Heart right ventricle (tissue), 16 donors: ENCODE measurements at places on chromosomes 4 and X. TPM values are rescaled to one million over a fixed set of nuclear protein-coding genes. Genes with fewer than 3 reads are reported as not detected.

DNA sequence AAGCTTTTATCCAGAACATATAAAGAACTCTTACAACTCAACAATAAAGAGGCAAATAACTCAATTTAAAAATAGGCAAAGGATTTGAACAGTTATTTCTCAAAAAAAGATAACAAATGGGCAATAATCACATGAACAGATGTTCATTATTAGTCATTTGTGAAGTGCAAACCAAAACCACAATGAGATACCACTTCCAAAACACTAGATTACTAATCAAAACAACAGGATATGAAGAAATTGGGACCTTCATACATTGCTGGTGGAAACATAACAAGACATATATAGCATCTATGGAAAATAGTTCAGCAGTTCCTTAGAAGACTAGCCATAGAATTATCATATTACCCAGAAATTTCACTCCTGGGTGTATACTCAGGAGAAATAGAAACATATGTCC lies 224.6 kb downstream of the FBXO8 start:
- no peaks in the 10 kb centered on the region for H3K4me1 ChIP-seq
- H3K36me3 ChIP-seq = no peaks in the 10 kb centered on the region
- no peaks in the 10 kb centered on the region for H3K27me3 ChIP-seq
- H3K27ac ChIP-seq = no peak overlapping the region

DNA sequence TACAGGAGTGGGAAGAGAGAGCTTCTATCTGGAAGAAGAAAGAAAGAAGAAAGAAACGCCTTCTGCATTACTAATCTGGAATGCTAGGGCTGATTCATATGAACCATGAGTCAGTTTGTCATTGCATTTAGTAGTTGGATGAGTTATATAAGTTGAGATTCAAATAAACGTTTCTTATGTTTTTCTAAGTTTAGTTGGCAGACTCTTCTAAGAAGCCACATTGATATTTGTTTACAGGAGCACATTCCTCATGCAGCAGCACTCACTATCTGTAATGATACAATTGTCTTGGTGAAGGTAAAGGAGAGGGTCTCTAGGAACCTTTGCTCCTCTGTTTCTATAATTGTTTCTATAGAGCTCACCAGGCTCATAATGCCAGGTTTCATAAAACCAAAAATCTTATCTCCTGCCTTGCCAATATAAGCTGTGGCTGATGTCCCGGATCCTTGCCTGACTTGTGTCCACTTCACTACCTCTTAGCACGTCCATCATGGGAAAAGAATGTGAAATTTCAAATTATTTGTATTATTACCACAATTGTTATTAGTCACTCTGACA lies 39.5 kb downstream of the HOPX start:
- no peak overlapping the region for H3K27ac ChIP-seq
- no peaks in the 10 kb centered on the region for H3K27me3 ChIP-seq
- no peaks in the 10 kb centered on the region for H3K36me3 ChIP-seq
- no peaks in the 10 kb centered on the region for H3K4me1 ChIP-seq
- H3K4me3 ChIP-seq = no peak overlapping the region
- no peak for DNase-seq

XPNPEP2 gene
- 0.47 TPM for total RNA-seq

- no peaks in the 10 kb centered on the region for H3K27me3 ChIP-seq
- H3K36me3 ChIP-seq = no peaks in the 10 kb centered on the region
- H3K4me1 ChIP-seq = no peaks in the 10 kb centered on the region
- H3K27ac ChIP-seq = no peak overlapping the region
Observed at GRCh38 chr4:130568746-130569145, 1472.8 kb downstream of the C4orf33 start.

DNA sequence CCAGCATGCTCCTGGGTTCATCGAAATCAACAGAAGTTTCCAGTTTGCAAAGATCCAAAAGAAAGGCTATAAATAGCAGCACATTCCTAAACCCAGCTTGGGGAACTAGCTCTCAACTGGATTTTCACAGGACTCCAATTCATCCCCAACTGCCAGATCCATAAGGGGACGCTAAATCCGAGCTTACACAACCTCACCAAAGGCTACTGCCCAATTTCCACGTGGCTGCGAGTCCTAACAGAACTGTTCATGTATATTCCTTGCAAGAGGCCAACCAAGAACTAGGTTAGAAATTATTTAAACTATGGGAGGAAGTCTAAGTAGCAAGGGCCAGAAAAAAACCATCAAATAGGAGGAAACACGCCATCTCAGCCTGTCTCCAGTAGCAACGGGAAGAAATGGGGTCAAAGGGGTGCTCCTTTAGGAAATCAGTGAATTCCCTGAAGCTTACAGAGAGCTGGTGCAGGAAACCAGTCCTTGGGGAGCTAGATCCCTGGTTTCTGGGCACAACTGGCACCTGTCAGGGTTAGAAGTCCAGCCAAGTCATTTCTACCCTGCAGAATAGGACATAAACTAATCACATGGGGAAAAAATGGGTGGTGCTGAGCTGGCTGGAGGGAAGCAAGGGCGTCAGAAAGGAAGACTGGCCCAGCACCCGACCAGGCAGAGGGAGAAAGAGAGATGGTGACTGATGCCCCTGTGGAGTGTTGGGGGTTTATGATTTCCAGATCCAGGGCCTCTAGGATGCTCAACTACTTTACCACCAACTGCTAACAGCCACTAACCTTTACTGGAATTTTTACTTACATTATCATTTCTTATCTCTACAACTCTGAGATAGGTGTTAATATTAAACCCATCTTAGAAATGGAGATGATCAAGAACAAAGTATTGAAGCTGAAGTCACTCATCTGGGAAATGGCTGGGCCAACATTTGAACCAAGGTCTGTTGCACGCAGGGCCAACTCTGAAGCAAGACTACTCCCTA lies 20.5 kb downstream of the RELL1 start:
- H3K4me3 ChIP-seq = no peak overlapping the region
- peaks cover 62% of the 10 kb centered on the region for H3K4me1 ChIP-seq
- DNase-seq = peak; percentile 70
- no peaks in the 10 kb centered on the region for H3K36me3 ChIP-seq
- peak overlapping the region; percentile 92 for H3K27ac ChIP-seq

DNA sequence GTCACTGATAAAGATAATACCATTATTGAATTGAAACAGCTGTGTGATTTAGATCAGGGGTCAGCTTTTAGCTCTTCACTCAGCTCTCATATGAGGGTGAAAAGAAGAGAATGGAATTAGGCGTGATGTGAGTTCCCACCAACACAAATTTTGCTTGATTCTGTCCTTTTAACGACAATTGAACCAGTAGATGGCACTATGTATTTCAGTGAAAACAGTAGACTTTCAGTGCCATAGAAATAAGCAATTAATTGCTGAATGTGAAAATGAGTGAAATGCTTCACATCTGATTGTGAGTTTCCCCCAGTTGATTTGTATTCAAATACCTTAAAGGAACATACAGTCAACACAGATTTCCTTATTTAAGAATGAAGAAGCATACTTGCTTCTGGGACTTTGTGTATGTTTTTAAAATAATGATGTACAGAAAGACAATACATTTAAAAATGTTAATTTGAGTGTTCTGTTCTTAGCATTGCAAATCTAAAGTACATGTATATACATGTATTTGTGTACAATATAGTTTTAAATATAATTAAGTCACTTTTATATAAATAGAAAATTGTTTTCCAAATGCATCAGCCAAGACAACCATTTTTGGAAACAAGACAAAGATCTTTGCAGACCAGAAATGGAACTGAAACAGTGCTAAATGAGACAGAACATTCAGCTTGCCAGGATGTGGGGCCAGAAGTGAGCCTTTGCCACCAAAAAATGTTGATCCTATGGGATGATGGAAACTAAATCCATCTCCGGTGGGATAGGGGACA lies 178.8 kb downstream of the SNCA start:
- DNase-seq = no peak
- no peaks in the 10 kb centered on the region for H3K36me3 ChIP-seq
- no peak overlapping the region for H3K27ac ChIP-seq
- H3K27me3 ChIP-seq = no peaks in the 10 kb centered on the region
- no peaks in the 10 kb centered on the region for H3K4me1 ChIP-seq
